Effector memory CD4-positive, alpha-beta T cell (primary cell): ENCODE measurements at places on chromosomes 7 and 10.

GRCh38 chr7:107111196-107111595 lies 57.6 kb upstream of the HBP1 start:
- DNase-seq: no peak

- DNase-seq: no peak
Observed at GRCh38 chr10:103429647-103430046, 22.5 kb downstream of the CALHM2 start.

DNA sequence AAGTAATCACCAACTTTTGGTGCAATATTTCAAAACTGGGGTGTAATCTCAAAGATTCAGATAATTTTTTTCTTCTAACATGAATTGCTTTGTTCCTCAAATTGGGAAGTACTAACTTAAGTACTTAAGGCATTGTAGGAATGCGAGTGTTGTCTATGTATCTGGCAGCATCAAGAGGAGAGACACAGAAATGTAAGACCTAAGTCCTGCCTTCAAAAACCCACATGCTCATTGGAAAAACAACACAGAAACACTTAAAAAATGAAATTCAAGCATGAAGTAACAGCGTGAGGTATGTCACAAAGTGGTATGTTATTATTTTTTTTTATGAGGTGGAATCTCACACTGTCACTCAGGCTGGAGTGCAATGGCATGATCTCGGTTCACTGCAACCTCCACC lies 288.5 kb downstream of the ZEB1 start:
- no peak for DNase-seq

DNA sequence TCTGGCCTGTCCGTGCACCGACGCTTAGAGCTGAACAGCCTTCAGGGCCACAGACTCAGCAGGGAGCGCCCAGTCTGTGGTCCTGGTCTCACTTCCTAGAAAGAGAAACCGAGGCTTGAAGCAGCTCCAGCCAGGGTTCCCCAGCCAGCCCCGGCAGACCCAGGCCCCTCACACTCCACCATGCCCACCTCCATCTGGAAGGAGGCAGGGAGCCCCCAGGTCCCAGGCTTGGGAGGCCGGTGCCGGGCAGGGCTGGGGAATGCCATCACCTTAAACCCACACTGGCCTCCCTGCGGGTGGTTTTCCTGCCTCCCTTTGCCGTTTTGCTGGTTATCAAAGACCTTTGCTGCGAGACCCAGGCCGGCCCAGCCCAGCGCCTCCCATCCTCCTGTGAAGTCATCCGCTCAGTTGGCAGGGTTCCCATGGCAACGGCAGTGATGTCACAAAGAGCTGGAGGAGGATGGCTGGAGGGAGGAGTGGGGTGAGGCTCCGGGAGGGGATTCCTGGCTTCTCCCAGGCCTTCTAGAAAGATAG lies 24.0 kb downstream of the ELFN1 start:
- DNase-seq: no peak

DNA sequence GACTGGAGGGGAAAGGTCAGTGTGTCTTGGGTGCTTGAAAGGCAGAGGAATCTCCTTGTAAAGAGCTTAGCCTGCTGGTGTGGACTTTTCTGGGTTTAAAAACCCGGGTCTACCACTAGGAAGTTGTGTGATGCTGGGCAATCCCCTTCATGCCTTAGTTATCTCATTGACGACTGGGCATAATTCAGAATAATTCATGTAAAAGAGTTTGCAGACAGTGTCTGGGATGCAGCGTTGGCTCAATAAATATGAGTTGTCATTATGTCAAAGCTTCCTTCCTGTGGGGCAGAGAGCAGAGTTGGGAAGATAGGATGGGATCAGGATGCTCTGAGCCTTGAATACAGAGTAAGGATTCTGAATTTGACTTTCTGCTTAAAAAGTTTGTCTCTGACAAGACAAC lies 196.4 kb downstream of the ADRA2A start:
- no peak for DNase-seq

GRCh38 chr10:107611115-107611514 lies 446.6 kb upstream of the SORCS1 start:
- DNase-seq: no peak

DNA sequence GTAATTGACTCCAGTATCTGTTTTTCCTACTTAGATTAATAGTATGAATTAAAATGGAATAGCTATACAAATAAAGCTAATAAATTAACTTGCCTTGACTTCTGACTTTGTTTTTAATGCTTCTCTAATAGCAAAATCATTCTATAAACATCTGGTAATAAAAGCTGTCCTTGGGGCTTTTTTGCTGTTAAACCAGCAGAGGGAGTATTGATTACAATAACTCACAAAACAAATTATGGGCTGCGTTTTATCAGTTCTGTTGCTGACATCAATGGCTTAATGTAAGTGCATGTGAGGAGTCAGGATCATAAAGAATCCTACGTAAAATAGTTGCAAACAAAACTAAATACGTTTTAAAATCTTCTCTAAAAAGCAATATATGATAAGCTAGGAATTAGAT lies 667.8 kb downstream of the PCDH15 start:
- no peak for DNase-seq

DNA sequence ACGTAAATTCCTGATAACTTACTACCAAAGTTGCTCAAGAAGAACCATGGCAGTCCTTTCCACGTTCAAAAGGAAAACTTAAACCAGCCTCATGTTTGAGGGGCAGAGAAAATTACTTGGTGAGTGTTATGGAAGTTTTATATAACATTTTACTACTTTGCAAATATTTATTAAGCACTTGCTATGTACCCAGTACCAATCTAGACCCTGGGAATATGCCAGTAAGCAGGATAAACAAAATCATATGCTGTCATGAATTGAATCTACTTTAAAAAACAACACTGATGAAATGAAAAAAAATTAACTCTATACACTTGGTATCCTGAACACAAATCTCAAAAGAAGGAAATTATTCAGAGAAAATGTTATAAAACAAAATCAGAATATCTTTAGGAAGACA lies 46.1 kb downstream of the NCAPG2 start:
- DNase-seq: no peak

DNA sequence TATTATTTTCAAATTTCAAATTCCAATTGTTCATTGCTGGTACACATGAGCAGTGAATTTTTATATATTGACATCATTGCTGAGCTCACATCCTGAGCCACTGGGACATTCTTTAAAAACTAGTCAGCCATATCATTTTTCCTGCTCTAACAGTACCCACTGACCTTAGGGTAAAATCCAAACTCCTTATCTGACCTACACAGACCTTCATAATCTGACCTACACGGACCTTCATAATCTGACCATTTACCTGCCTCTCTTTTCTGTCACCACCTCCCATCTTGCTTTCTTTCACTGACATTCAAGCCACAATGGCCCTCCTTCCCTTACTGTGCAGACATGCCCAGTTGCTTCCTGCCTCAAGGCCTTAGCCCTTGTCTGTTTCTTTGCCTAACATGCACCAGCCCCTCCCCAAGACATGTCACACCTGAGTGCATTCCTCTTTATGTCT lies 16.1 kb upstream of the CUZD1 start:
- DNase-seq: no peak

GRCh38 chr10:69123306-69123746 lies 652 bp upstream of the VPS26A start:
- no peak for DNase-seq

- DNase-seq: no peak
Observed at GRCh38 chr10:79487296-79488194, 24.8 kb upstream of the EIF5AL1 start.

- no peak for DNase-seq
Observed at GRCh38 chr10:86851328-86852207, 95.1 kb downstream of the BMPR1A start.

DNA sequence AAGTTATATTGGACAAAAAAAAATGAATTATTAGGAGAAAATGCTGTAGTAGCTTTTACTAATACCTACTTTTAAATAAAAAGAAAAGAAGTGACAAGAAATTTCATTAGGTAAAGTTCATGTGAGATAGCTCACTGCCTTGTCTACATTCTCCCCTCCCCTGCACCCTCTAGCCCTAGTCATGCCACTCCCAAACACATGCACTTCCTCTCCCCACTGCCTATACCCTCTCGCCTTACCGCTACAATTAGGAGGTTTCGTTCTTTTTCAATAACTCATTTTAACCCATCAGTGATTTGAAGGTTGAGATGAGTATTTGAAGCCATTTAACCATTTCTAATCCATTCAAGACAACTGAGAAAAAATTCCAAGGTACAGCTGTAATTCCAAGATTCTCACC lies 75.3 kb downstream of the HIBADH start:
- no peak for DNase-seq

DNA sequence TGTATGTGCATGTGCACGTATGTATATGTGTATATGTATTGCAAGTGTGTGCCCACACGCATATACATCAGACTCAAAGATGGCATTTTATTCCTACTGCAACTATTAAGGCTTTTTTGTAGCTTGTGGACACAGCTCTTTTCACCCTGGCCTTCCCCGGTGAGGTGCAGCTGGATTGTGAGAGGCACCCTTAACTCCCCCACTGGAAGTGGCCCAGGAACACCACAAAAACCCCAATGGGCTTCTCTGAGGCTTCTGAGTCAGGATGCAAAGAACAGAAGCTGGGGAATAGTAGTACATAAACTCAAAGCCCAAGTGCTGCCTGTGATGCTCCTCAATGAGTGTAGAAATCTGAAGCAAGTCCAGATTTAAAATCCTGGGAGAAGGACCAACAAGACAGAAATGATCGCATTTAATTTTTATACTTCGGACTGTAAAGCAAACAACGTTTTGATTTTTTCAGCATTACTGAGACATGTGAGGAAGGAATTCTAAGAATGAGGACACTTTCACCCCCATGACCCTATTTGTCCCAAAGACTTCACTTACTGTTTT lies 369.2 kb upstream of the MGMT start:
- no peak for DNase-seq

DNA sequence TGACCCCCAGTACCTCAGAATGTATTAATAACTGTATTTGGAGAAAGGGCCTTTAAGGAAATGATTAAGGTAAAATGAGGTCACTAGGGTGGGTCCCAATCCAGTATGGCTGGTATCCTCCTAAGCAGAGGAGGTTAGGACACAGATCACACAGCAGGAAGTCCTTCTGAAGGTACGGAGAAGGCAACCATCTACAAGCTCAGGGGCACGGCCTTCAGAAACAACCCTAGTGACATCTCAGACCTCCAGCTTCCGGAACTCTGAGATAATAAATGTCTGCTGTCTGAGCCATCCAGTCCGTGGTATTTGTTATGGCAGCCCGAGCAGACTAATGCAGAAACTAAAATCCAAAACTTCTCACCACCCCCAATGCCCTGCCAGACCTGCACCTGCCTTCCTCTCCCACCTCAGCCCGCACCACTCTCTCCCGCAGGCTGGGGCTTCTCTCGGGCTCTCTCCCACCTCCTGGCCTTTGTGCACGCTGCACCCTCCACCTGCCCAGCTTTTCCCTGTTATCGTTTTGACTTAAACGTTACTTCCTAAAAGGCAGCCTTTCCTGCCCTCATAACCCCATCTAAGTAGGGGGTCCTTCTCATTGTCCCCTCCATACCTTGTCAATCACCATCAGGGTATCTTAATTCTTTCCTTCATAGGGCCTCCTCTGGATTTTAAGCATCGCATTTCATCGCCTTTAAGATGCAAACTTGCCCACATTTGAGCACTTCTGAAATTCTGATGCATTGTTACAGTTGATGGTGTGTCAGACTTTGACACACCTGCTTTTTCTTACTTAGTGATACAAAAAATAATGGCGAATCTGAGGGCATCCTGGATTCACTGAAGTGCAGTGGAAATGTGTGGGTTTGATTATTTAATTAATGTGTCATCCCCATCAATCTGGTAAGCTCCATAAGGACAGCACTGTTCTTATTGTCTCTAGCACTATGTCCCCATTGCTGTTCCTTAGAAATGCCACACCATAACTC lies 32.2 kb upstream of the AQP1 start:
- no peak for DNase-seq

GRCh38 chr10:70890917-70891431 lies 2.6 kb upstream of the PCBD1 start:
- no peak for DNase-seq

- DNase-seq: no peak
Observed at GRCh38 chr7:151014950-151015349, 9.3 kb downstream of the ATG9B start.

DNA sequence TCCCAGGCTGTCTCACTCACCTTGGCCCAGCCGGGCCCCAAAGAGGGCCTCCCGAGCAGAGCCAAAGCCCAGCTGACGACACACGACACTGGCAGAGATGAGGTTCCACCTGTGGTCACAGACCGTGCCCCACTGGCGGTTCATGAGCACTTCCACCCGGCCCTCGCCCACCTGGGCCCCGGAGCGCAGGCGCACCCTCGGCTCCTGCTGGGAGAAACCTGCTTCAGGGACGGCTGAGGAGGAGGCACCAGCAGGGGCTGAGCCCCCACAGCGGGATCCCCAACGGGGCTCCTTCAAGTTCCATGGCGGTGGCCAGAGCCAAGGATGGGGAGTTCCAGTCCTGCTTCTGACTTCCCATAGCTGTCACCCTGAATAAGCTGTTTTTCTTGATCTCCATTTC lies 10.0 kb downstream of the LOXL4 start:
- DNase-seq: no peak

DNA sequence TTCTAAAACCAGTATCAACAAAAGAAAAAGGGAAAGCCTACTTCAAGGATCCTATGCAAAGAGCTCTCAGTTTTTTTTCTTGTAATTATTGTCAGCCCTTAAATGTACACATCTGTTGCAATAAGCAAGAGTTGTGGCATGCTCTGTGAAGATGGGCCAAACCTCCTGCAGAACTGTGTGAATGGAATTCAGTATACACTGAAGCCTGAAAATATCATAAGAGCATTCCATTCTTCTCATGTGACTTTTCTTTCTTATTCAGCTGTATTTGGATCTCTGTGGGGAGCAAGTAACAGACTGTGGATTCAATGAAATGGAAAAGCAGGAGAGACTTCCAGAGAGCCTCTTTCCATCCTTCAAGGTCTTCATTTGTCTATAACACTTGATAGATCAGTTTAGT lies 130.7 kb downstream of the SAMD9 start:
- no peak for DNase-seq

DNA sequence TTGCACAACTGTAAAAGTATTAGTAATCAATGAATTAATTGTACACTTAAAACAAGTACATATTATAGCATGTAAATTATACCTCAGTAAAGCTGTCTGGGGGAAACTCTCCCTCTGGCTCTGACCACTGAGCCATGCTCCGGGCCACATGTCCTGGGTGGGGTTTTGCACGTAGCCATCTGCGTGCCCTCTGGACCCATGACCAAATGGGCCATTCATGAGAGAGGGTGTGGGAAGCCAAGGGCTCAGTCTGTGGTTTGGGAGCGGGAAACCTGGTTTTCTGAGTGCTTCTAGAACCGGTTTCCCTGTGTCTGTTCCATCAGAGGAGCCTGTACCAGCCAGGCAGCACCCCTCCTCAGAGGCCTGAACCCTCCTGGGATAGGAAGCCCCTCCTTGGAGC lies 143.2 kb downstream of the SH3PXD2A start:
- DNase-seq: no peak

DNA sequence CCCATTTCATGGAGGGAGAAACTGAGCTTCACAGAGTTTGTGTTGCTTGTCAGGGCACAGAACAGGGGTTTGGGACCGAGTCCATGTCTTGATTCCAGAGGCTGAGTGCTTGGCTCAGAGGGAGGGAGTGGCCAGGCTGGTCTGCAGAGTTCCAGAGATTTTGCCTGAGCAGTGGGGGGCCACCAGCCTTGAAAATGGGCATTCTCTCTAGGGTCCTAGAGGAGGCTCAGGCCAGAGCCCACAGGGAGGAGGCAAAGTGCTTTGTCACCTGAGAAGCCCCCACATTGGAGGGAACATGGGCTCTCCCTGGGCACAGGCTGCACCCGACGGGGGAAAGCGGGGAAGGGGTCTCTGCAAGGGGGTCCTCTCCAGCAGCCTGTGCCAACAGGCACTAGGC lies 51.5 kb downstream of the DOCK1 start:
- no peak for DNase-seq

GRCh38 chr10:72883861-72884260 lies 9.7 kb upstream of the OIT3 start:
- DNase-seq: no peak
